ENCODE measurements at places on chromosomes 5 and 9.

GRCh38 chr5:122723606-122724352, 51.1 kb upstream of the SNX2 start:
- no peak for DNase-seq

- peak; percentile 88 for DNase-seq
Measured at GRCh38 chr9:100601216-100601615, 23.3 kb downstream of the CAVIN4 start.

- DNase-seq = no peak
Measured at GRCh38 chr9:37946041-37946440, 42.1 kb upstream of the SLC25A51 start.

- no peak for DNase-seq
Measured at GRCh38 chr5:37494756-37495155, 115.6 kb downstream of the WDR70 start.

GRCh38 chr9:78053627-78054026, 22.0 kb upstream of the GNAQ start:
- peak; percentile 72 for DNase-seq

DNA sequence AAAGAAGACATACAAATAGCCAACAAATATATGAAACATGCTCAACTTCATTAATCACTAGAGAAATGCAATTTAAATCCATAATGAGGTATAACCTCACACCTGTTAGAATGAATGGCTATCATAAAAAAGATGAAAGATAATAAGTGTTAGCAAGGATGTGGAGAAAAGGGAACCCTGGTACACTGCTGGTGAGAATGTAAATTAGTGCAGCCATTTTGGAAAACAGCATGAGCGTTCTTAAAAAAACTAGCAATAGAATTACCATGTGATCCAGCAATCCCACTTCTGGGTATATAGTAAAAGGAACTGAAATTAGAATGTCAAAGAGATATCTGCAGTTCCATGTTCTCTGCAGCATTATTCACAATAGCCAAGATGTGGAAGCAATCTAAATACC, 64.2 kb upstream of the CEP78 start:
- no peak for DNase-seq
